ENCODE measurements at places on chromosomes 13 and 19.
A peak's percentile ranks its signal among the peaks of the same experiment; 100 is the strongest.

GRCh38 chr19:16788479-16788878 lies 40.7 kb upstream of the SIN3B start:
- no peak for DNase-seq

- DNase-seq: no peak
Measured at GRCh38 chr19:1365319-1366269, 18.1 kb upstream of the NDUFS7 start.

GRCh38 chr19:38993271-38993670 lies 17.7 kb upstream of the FBXO17 start:
- DNase-seq: no peak

DNA sequence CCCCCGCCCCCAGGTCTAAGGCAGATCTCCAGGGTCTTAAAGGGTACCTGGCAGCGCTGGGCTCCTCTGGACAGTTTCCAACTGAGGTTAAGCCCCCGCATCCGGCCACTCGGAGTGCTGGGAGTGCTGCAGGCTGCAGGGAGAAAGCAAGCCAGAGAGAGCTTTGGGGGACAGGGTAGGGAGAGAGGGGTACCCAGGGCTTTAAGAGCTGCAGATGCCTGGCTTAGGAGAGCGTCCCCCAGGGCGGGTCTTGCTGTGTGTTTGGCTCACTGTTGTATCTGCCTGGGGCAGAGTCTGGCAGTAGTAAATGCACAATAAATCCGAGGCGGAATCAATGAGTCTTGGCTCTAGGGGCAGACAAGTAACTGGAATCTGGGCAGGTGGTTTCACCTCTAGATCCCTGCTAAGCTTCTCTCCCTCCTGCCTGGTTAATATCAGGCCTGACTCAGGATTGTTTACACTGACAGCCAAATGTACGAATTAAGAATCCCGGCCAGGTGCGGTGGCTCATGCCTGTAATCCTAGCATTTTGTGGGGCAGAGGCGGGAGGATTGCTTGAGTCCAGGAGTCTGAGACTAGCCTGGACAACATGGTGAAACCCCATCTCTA lies 798 bp upstream of the COX6B2 start:
- DNase-seq: no peak

DNA sequence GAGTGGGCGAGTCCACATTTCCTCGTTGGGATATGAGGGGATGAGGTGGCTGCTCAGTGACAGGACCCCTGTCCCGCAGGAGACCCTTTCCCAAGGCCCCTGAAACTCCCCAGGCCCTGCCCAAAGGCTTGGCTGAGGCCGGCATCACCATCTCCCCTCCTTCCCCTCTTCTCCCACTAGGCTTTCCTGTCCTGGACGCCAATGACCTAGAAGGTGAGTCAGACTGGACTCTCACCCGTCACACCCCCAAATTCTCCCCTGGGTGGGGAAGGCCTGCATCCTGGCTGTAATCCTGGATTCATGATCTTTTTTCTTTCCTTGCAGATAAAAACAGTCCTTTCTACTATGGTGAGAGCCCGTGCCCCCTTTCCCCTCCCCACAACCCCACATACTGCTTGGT lies 5.3 kb downstream of the FXYD3 start:
- no peak for DNase-seq

- DNase-seq: peak; percentile 12
Measured at GRCh38 chr19:28940751-28941500, 272.0 kb downstream of the UQCRFS1 start.

DNA sequence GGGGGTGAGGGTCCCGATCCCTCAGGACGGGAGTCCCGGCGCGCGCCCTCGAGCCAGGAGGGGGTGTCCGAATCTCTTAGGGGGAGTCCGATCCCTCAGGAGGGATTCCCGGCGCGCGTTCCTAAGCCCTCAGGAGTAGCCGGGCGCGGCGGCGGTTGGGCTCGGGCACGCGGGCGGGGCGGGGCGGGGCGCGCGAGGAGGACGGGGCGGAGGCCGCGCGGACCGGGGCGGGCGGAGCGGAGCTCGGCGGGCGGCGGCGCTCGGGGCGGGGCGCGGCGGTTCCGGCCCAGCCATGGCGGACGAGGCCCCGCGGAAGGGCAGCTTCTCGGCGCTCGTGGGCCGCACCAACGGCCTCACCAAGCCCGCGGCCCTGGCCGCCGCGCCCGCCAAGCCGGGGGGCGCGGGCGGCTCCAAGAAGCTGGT lies at the start of gene CUL4A:
TSS of gene CUL4A (plus strand) at position 278 of the 423 bp plus-strand sequence. CDS start at position 293, 15 bp downstream.
- peak; percentile 35 for DNase-seq

DNA sequence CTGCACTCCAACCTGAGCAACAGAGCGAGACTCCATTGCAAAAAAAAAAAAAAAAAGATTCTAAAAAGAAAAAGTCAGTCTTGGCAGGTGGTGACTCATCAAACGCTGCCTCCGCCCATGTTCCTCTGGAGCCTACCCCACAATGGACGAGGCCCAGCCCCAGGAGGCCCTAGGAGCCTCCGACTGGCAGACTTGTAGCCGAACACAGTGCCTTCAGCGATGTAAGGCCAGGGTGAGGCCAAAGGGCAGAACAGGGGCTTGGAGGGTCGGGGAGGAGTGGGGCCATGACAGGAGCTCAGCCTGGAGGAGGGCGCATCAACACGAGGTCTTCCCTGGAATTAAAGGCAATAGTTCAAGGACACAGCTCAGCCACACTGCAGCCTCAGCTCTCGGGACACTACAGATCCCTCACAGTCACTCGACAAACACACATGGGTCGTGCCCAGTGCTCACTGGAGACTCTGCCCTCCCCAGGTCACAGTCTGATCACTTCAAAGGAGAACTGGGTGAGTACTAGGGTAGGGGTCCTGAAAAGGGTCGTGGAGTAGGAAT lies 5.1 kb downstream of the USE1 start:
- DNase-seq: no peak

DNA sequence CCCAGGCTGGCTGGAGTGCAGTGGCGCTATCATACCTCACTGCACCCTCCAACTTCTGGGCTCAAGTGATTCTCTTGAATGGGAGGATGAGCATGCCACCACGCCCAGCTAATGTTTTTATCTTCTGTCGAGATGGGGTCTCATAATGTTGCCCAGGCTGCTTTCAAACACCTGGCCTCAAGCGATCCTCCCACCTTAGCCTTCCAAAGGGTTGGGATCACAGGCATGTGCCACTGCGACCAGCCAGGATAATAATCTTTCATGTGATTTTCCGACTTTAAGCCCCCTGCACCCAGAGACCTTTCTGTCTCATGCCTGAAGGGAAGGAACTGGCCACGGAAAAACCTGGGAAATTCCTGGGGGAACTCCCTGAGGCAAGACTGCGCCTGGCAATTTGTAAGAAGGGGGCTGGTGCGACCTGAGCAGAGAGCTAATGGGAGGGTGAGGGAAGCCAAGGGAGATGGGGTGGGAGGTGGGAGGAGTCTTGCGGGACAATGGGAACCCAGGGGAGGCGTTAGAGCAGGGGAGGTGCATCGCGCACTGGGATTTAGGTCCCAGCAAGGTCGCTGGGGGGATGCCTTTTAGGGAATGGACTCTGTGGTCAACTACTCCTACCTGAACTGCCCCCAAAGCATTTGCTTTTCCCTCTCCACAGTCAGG lies 1.2 kb upstream of the CCDC124 start:
- DNase-seq: no peak

DNA sequence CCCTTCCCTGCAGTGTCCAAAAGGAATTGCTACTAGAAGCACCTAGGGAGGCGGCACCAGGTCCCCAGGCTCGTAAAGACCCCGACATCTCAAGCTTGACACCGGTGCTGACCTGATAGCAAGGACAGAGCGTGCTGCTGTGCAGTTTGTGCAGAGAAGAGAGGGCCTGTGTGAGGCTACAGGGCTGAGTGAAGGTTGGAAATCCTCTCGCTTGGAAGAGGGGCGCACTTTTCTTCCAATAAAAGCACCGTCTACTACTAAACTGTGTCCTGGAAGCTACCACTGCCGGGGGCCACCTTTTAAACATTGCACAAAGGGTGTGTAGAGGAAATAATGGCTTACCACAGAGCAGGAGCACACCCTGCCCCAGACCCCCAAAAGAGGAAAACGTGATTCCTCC lies 11.0 kb downstream of the TMEM272 start:
- peak; percentile 68 for DNase-seq

DNA sequence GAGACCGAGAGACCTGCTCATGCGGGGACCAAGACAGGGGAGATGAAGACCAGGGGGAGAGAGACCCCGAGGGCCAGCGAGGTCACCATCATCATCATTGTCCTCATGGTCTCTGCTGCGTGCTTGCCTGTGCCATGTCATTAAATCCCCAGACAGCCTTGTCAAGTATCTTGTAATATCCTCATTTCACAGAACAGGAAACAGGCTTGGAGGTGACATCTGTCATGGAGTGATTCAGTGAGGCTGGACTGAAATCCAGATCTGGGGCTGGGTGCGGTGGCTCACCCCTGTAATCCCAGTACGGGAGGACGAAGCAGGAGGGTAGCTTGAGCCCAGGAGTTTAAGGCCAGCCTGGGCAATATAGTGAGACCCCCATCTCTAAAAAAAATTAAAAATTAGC lies 5.9 kb upstream of the NANOS2 start:
- DNase-seq: peak; percentile 6

- no peak for DNase-seq
Measured at GRCh38 chr13:40341096-40341471, 325.4 kb downstream of the FOXO1 start.

GRCh38 chr19:1513499-1514294 lies 878 bp upstream of the ADAMTSL5 start:
- peak; percentile 27 for DNase-seq

GRCh38 chr13:30676672-30677071 lies 58.7 kb upstream of the ALOX5AP start:
- DNase-seq: no peak

DNA sequence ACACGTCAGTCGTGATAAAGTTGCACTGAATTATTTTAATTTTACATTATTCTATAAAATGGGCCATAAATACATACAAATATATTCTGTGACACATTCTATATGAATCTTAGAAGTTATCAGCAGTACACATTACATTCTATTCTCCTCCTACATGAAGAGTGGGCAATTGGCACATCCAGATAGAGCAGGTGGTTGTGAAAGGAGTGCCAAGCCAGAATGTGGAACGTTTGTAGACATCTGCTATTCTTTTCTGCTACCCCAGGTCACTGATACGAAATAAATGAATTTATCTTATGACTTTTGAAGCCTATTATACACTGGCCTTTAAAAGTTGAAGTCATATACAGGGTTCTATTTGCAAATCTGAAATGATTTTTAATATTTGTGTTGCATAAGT lies 373.2 kb downstream of the PCDH17 start:
- DNase-seq: no peak

- no peak for DNase-seq
Measured at GRCh38 chr19:23916991-23917390, 2.3 kb downstream of the ZNF726 start.

- DNase-seq: peak; percentile 96
Measured at GRCh38 chr19:44093931-44094765, at the start of gene ZNF224. ZNF224 (plus strand) TSS chr19:44094361; CDS start chr19:44097874, 3,513 bp downstream.

DNA sequence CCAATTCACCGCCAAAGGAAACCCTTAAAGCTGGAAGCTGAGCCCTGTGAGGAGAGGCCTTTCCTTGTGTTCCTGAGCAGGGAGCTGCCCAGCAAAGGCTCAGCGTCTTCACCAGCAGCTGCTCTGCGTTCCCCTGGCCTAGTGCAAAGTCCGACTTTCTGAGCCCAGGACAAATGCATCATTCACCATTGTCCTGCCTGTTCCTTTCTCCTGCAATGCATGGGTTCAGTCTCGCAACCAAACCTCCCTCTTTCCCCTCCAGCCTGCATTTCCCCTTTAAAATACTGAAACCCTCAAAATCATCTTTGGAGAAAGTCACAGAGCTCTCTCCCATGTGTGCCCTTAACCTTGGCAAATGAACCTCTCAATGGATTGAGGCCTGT lies 12.9 kb upstream of the TMEM255B start:
- no peak for DNase-seq

GRCh38 chr13:86882107-86882506 lies 789.1 kb upstream of the SLITRK5 start:
- DNase-seq: no peak

DNA sequence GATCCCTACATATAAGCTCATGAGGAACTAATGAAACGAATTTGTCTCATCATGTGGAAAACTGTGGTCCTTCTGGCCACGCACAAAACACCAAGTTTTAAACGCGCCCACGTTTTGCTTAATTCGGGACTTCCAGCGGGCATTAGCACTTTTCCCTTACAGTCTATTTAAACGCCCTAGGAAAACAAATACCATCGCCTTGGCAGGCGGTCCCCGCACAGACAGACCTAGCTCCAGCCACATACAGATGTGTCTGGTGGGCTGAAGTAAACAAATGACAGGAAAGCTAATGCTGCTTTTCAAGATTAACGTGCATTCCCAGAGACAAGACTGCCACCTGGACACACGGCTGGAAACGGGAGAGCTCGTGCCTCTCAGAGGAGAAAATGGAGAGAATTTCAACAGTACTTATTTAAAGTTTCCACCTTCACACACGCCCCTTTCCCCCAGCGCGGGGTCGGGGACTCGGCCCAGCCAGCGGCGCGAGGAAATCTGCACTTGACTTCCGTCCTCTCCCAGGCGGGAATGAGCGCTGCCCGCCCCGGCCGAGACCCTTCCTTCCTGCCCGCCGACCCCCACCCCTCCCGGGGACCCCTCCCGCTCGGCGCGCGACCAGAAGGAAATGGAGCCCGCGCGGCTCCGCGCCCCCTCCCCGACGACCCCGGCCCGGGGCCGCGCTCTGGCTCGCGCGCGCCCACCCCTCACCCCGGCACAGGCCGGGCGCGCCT lies 931 bp downstream of the USP12 start:
- DNase-seq: peak; percentile 2

GRCh38 chr13:72662548-72662947 lies 64.9 kb downstream of the MZT1 start:
- DNase-seq: no peak

DNA sequence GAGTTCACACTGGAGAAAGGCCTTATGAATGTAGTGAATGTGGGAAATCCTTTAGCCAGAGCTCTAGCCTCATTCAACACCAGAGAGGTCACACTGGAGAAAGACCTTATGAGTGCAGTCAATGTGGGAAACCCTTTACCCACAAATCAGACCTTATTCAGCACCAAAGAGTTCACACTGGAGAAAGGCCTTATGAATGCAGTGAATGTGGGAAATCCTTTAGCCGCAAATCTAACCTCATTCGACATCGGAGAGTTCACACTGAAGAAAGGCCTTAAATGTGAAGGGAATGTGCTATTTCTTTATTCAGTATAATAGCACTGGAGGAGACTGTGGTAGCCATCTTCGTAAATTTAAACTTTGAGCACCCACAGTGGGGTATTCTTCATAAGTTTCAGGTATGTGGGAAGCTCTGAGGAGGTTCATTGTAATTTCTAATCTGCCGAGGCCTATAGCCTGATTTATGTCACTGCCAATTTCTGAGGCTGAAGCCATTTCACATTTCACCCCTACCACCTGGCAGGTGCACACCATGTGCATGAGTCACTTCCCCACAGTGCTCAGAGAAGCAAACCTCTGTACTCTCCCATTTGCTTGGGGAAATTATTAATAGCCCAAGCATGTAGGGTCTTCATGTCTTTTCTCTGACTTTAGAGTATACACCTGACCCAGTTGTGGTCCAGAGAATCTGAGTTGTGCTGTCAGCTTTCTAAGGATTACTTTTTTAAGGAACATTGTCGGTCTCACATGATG lies 6.4 kb downstream of the ZNF551 start:
- no peak for DNase-seq

- DNase-seq: peak; percentile 63
Measured at GRCh38 chr13:22009500-22009899, 338.6 kb downstream of the FGF9 start.
